ENCODE measurements at places on chromosomes 4 and X.

GRCh38 chr4:100889898-100890297 is 372.1 kb upstream of the EMCN start:
- no peak for DNase-seq

DNA sequence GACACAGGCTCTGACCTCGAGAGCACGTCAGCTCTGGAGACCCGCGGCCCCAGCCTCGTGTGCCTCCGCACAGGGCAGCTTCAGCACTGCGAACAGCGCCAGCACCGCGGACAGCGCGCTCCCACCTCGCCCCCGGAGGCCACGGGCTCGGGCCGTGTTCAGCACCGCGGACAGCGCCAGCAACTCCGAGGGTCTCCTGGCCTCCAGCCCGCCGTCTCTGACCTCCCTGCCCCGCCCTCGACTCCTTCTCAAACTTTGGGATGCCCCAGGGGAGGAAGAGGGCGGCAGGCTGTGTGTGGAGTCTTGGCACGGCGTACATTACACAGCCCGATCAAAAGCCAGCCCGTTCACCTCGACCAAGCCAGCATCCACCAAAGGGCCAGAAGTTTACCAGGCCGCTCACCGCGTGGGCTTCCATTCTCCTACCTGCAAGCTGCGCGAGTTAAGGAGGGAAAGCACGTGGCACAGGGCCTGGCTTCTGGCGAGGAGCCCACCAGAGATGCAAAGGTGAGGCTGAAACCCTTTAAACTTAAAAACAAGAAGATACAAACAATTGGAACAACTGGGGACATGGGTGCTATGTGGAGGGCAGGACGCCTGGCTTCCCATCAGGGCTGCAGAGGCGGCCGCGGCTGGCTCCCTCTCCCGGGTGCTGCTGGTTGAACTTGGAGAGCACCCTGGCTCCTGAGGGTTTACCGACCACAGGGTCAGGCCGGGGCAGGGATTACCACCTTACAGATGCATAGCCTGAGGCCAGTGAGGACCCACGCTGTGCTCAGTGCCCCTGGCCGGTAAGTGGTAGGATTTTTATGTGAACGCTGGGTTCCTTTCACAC is 4.5 kb upstream of the NKX1-1 start:
- DNase-seq: no peak

DNA sequence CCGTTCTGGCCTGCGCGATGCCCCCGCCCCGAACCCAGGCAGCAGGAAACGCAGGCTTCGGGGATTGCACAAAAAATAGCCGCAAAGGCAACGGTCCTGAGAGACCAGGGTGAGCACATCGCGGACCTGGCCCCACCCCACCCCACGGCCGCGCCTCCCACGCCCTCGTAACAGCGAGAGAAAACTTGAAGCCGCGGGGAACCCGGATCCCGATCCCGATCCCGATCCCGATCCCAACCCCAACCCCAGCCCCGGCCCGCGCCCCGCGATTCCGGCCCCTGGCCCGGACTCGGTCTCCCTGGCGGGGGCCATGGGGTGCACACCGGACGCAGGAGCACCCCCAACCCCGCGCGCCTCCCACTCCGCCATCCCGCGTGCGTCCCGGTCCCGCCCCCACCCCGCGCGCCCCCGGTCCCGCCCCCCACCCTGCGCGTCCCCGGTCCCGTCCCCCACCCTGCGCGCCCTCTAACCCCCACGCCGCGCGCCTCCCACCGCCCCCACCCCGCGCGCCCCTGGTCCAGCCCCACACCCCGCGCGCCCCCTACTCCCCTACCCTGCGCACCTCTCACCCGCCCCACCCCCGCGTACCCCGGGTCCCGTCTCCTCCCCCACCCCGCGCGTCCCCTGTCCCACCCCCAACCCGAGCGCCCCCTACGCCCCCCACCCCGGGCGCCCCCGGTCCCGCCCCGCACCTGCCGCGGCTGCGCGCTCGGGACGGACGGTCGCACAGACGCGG is 29.0 kb downstream of the NOP14 start:
- DNase-seq: no peak

DNA sequence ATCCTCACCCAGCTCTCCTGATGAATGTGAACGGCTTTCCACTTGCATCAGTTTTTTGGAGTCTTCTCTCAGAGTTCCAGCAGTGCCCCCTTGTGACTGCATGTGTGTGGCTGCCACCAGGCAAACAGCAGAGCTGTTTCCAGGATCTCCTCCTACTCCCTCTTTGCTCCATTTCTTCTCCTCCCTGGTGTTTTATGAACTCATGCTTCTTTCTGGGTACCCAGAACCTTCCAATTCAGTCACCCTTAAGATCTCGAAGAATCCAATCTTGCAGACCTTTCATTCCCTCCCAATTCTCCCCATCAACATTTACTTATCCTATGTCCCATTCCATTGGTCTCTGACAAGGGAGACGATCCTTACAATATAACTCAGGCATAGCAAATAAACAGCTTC is 6.8 kb upstream of the TCEANC start:
- peak; percentile 63 for DNase-seq

DNA sequence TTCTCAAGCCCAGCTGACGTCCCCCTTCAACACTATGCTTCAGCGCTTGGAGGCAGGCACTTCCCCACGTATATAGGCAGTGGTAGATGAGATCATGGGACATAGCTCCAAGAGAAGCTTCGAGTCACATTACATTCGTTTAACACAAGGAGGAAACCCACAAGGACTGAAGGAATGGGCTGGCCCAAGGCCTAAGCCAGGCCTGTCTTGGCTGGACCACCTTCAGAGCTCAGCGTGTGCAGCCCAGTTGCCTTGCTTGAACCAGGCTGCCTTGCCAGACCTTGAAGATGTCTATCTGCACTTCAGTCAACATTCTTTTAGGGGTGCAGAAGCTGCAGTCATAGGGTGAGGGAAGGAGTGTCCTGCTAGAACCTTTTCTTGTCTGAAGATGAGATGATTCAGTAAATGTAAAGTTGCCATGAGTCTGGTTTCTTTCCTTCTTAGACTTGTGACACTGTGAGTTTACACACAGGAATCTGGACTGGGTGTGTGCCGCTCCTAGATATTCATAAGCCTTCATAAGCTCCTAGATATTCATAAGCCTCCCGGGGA is 144.1 kb upstream of the RBPJ start:
- no peak for DNase-seq

- no peak for DNase-seq
Measured at GRCh38 chr4:70660106-70660505, 6.2 kb downstream of the JCHAIN start.

GRCh38 chr4:56627985-56628384 is 53.1 kb downstream of the HOPX start:
- no peak for DNase-seq

DNA sequence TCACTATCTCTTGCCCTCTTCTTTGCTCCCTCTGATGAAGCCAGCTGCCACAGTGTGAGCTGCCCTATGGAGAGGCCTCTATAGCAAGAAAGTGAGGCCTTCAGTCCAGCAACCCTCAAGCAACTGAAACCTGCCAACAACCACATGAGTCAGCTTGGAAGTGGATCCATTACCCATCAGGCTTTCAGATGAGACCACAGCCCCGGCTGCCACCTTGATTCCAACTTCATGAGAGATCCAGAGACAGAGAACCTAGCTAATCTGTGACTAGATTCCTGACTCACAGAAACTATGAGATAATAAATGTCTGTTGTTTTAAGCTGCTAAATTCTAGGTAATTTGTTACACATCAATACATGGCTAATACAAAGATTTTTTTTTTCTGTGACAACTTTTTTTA is 20.4 kb upstream of the WAS start:
- no peak for DNase-seq

GRCh38 chr4:15244354-15244753 is 183.5 kb upstream of the C1QTNF7 start:
- no peak for DNase-seq

Data from NCI-H1092 treated with DMSO at 0.1 percent for 48 hours (cell line).